ENCODE measurements at places on chromosomes 3 and 15.

DNA sequence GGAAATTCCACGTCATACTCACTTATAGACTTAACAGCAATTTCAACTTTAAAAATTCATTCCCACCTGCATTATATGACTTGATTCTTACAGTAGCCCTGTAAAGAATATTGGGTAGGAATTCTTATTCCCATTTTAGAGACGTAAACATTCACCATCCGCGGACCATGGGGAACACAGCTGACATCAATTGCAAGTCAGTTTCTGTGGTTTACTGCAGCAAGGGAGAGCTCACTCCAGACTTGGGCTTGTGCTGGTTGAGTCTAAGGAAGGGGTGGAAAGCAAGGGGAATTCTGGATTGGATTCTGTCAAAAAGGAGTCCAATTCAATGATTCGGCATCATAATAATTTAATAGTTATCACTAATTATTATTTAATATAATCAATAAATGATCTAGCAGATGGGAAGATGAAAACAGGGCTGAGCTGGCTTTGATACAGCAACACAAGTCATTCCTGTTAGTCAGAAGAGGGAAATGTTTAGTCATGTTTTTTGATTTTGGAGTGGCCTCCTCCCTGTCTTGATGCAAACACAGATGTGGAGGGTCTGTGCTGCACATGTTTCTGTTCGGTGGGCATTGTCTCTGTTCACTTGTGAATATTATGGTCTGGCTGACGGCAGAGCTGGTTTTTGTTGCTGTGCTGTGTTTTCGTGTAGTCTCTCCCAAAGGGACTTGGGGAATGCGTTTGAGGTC lies 9.7 kb downstream of the LIPC start:
- peak; percentile 85 for DNase-seq

- no peak for DNase-seq
Observed at GRCh38 chr3:47017504-47018268, 38.2 kb downstream of the NBEAL2 start.

GRCh38 chr15:41772720-41773331 lies 1.5 kb upstream of the MAPKBP1 start:
- no peak for DNase-seq

- DNase-seq, result no peak
Observed at GRCh38 chr3:87901141-87901540, 157.7 kb downstream of the CGGBP1 start.

DNA sequence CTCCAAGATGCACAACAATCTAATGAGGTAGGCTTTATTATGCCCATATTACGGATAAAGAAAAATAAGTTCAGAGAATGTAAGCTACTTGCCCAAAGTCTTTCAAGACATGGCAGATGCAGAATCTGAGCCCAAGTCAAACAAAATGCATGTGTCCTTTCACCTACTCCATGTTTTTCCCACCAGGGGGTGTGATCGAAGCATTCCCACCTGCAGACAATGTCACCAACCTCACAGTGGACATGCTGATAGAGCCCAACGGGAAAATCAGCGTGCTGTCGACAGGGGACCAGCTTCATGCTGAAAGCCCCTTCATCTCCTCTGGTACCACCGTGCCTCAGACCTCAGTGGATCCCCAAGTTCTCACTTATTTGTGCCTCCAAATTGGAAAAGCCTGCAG lies 99.8 kb upstream of the C15orf61 start:
- no peak for DNase-seq

- no peak for DNase-seq
Observed at GRCh38 chr3:175957427-175957826, 1098.3 kb downstream of the NAALADL2 start.

- no peak for DNase-seq
Observed at GRCh38 chr3:133125171-133125570, 87.0 kb downstream of the TMEM108 start.

GRCh38 chr3:15527031-15527459 lies 5.5 kb upstream of the COLQ start:
- no peak for DNase-seq
